HepG2 (cell line): ENCODE measurements at places on chromosomes 7 and 10. TPM values are rescaled to one million over a fixed set of nuclear protein-coding genes. Genes with fewer than 3 reads are reported as not detected.

DNA sequence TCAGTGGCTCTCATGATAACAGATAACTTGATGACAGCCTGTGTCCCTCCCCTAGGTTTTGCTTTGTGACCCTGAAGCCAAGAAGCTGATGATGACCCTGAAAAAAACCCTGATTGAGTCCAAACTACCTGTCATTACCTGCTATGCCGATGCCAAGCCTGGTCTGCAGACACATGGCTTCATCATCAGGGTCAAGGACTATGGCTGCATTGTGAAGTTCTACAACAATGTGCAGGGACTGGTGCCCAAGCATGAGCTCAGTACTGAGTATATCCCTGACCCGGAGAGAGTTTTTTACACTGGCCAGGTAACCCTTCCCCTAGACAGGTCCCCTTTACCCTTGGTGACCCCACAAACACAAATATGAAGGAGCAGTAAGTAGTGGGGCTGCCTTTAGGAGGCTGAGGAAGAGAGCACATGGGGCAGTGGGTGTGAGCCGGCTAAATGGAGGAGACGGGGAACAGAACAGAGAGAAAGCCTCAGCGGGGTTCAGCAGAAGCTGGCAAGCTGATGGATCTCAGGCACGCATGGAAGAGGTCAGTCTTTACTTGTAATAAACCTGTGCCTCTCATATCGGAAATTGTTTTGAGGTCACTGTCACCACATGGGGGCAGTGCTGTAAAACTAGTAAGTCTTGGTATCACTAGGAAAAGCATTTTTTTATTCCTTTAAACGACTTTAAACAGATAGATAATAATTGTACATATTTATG, 20.2 kb downstream of the PDCD11 start:
- DNase-seq: peak; percentile 50
- H3K27me3 ChIP-seq: no peaks in the 10 kb centered on the region
- peaks cover 60% of the 10 kb centered on the region for H3K36me3 ChIP-seq

NEUROG3 gene
- not detected in 2 replicates for total RNA-seq

DNA sequence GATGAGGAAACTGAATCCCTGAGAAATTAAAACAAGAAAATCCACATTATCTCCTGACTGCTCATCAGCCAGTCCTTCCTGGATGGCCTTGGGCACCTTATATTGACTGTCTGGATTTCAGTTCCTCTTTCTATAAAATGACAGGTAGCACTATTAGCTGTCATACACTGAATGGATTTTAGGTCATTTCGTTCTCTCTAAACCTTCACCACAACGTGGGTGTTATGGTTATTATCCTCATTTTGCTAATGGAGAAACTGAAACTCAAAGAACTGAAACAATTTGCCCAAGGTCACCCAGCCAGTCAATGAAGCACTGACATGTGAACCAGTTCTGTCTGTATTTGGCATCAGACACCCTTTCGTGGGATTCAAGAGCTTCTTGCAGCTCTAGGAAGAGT, 193.8 kb downstream of the CYP26A1 start:
- H3K4me3 ChIP-seq: no peak overlapping the region
- no peak overlapping the region for H3K27ac ChIP-seq
- no peaks in the 10 kb centered on the region for H3K27me3 ChIP-seq
- H3K36me3 ChIP-seq: no peaks in the 10 kb centered on the region

GRCh38 chr7:123751821-123752220, 3.0 kb upstream of the WASL start:
- H3K4me1 ChIP-seq: peaks cover 12% of the 10 kb centered on the region
- H3K4me3 ChIP-seq: no peak overlapping the region
- H3K27me3 ChIP-seq: no peaks in the 10 kb centered on the region
- H3K27ac ChIP-seq: no peak overlapping the region
- H3K36me3 ChIP-seq: no peaks in the 10 kb centered on the region

UNCX gene
- total RNA-seq: not detected in 2 replicates

OR6B1 gene
- not detected in 2 replicates for total RNA-seq

DNA sequence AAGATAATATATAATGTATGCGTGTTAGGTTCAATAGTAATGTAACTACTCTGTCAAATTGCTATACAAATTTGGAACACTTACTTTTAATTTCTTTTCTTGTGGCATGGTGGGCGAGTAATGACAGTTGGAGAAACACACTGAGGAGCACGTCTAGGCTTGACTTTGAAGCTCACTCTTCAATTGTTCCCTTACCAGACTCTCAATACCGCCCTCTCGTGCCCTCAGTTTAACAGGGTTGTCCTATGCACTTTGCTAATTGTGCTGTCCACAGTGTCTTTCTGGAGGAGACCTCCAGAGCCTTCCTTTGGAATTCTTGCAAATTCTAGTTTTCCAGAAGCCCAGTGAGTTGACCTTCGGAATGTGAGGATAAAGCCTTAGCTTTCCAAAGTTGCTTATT, 107.2 kb upstream of the RELN start:
- H3K4me1 ChIP-seq: peaks cover 9% of the 10 kb centered on the region; the same call in 1 of the 2 replicates
- no peaks in the 10 kb centered on the region for H3K27me3 ChIP-seq
- peak; percentile 78 for DNase-seq
- H3K27ac ChIP-seq: no peak overlapping the region
- H3K36me3 ChIP-seq: no peaks in the 10 kb centered on the region

TFPI2 gene
- total RNA-seq: 0.22 and 0.24 TPM in 2 replicates

- no peak overlapping the region for H3K27ac ChIP-seq
- no peaks in the 10 kb centered on the region for H3K4me1 ChIP-seq
- H3K4me3 ChIP-seq: no peak overlapping the region
- no peaks in the 10 kb centered on the region for H3K27me3 ChIP-seq
- DNase-seq: no peak
These were observed 1068.1 kb downstream of the NRG3 start for GRCh38 chr10:82943142-82943541.

DNA sequence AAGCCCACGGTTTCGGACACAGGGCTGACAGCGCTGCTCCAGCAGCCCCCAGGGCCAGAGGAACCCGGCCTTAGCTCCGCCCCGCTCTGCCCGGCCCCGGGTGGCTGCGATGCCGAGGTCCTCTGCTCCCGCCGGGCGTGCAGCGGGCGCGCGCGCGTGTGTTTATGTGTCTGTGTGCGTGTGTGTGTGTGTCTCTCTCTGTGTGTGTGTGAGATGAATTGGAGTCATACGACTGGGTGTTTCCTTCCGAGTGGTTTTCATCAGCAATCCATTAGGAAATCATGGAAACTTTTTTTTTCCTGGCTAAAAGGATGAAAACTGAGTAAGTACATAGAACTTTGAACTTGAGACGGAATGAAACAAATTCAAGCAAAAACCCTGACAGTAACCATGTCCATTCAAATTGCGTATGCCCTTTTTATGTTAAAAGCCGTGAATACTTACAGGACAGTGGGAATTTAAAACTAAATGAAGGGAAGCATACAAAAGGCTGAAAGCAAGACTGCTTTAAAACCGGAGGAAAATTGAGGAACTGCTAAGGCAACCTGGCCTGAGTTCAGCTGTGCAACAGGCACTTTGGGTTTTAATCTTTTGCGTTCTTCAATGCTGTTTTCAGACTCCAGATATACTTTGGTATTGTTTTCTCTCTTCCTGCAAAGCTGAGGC, at the start of gene CPED1:
CPED1 (plus strand) TSS at position 121 of the 666 bp plus-strand sequence. CDS start 911 bp downstream, outside the sequence.
- H3K27ac ChIP-seq: no peak within 1 kb of the TSS
- H3K4me3 ChIP-seq: peak within 1 kb of the TSS; percentile 58
- peaks cover 21% of the 10 kb centered on the region for H3K4me1 ChIP-seq
- peak; percentile 20 for DNase-seq

- peaks cover 10% of the 10 kb centered on the region for H3K27me3 ChIP-seq
- H3K4me1 ChIP-seq: peaks cover 20% of the 10 kb centered on the region
- no peak overlapping the region for H3K27ac ChIP-seq
- H3K4me3 ChIP-seq: peak overlapping the region; percentile 42; the same call in 1 of the 2 replicates
- no peaks in the 10 kb centered on the region for H3K36me3 ChIP-seq
- DNase-seq: peak; percentile 35
These were observed 717 bp downstream of the ADCY1 start for GRCh38 chr7:45574669-45575500.

GRCh38 chr10:88184543-88185297, 321.3 kb downstream of the PTEN start:
- no peaks in the 10 kb centered on the region for H3K36me3 ChIP-seq
- no peak for DNase-seq
- no peaks in the 10 kb centered on the region for H3K27me3 ChIP-seq
- no peak overlapping the region for H3K27ac ChIP-seq

- no peak for DNase-seq
- H3K36me3 ChIP-seq: no peaks in the 10 kb centered on the region
- no peak overlapping the region for H3K4me3 ChIP-seq
These were observed 163.3 kb downstream of the CPED1 start for GRCh38 chr7:121151774-121152221.

DNA sequence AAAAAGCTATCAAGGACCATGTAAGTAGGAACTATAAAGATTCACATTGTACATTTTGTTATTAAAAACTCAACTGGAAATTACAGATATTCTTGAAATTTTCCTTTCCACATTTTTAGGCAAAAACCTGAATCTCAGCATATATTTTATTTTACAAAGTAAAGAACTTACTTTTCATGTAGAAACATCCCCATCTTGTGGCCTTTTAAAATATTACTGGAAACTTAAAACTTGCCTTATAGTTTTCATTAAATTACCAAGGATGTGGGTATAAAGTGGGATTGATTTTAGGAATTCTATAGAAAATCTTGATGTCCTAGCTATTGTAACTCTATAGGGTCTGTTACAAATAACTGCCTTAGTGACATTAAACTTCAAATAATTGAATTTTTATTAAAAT, 10.6 kb downstream of the DBF4 start:
- no peak overlapping the region for H3K4me3 ChIP-seq
- 0 out of 2 replicates have a peak, but pooled peaks cover under 1% of the 10 kb centered on the region for H3K4me1 ChIP-seq
- H3K27ac ChIP-seq: no peak overlapping the region

- no peak overlapping the region for H3K4me3 ChIP-seq
- peaks cover 35% of the 10 kb centered on the region for H3K4me1 ChIP-seq
- no peak overlapping the region for H3K27ac ChIP-seq
- no peaks in the 10 kb centered on the region for H3K27me3 ChIP-seq
- no peak for DNase-seq
These were observed 131.9 kb downstream of the LYZL1 start for GRCh38 chr10:29420744-29421143.

GRCh38 chr10:88097092-88097516, 233.7 kb downstream of the PTEN start:
- H3K4me3 ChIP-seq: no peak overlapping the region
- no peak overlapping the region for H3K27ac ChIP-seq
- no peak for DNase-seq
- peaks cover 13% of the 10 kb centered on the region for H3K4me1 ChIP-seq

RHEB gene
- total RNA-seq: 77.6 and 90.9 TPM in 2 replicates

FAM237B gene
- total RNA-seq: not detected in 2 replicates

DNA sequence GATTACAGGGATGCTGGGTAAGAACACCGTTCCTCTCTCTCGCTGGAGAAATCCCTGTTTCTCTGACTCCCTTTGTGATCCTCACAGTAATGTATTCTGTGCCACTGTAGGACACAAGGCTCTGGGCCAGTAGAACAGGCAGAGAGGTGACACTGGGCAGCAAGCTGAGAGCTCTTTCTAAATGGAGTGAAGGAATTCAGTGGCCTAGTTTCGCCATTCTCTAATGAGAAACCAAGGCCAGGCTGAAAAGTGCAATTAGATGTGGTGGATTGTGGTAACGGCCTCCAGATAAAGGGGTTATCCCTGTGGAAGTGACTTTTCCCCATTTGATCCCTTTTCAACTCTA, 12.8 kb downstream of the KCTD7 start:
- H3K4me3 ChIP-seq: no peak overlapping the region
- peaks cover 29% of the 10 kb centered on the region for H3K4me1 ChIP-seq
- H3K27ac ChIP-seq: peak overlapping the region; percentile 56
- peaks cover 16% of the 10 kb centered on the region for H3K36me3 ChIP-seq
- DNase-seq: no peak
- H3K27me3 ChIP-seq: no peaks in the 10 kb centered on the region

GRCh38 chr10:57142925-57143576, 782.0 kb upstream of the ZWINT start:
- H3K27ac ChIP-seq: no peak overlapping the region
- H3K4me1 ChIP-seq: no peaks in the 10 kb centered on the region
- DNase-seq: no peak
- no peaks in the 10 kb centered on the region for H3K27me3 ChIP-seq

AQP1 gene
- total RNA-seq: not detected in 2 replicates

- 0 out of 2 replicates have a peak, but pooled peaks cover 2% of the 10 kb centered on the region for H3K27me3 ChIP-seq
- H3K4me1 ChIP-seq: peaks cover 26% of the 10 kb centered on the region
- no peak for DNase-seq
- no peak overlapping the region for H3K27ac ChIP-seq
These were observed 190.9 kb upstream of the PITRM1 start for GRCh38 chr10:3363311-3364045.

DNA sequence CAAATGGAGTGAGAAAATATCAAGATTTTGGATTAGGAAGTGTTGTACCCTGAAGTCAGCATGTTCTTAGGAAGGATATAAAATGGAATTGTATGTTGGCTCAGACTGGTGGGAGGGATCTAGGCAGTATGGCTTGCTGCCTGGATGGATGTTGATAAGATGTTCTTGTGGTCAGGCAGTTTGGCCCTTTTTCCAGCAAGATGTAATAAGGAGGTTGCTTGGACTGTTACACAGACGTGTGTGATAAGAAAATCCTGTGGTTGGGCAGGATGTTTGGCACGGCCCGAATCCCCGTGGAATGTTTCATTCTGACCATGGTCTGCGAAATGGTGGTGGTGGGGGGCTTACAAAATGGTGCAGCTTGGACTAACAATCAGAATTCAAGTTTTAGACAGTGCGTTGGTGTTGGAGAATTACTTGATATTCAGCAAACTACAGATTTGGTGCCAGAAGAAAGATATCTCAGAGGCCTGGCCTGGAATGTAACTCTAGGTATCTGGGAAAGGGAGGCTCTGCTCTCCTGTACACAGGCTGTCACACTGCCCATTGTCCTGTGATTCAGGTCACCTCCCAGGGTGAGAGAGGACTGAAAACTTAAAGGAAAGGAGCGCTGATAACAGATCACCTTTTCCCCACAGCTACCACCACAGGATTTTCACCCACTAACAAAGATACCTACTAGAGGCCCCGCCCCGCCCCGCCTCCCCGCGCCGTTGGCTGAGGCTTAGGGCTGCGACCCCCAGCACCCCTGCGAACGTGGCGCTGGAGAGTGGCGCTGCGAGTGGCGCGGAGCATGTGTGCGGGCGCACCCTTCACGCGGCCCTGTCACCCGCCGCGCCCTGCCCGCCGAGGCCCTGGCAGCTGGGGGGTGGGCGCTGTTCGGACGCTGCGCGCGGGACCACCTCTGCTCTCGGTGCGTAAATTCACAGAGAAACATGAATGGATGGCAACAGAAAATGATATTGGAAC, 19.3 kb upstream of the ZNF680 start:
- DNase-seq: no peak
- H3K4me1 ChIP-seq: no peaks in the 10 kb centered on the region
- H3K36me3 ChIP-seq: no peaks in the 10 kb centered on the region
- no peak overlapping the region for H3K27ac ChIP-seq

NPSR1 gene
- total RNA-seq: not detected in 2 replicates

- DNase-seq: no peak
- H3K4me1 ChIP-seq: peaks cover 29% of the 10 kb centered on the region
- peak overlapping the region; percentile 2 for H3K27ac ChIP-seq
These were observed 144.5 kb downstream of the RNF216 start for GRCh38 chr7:5636914-5637313.

DNA sequence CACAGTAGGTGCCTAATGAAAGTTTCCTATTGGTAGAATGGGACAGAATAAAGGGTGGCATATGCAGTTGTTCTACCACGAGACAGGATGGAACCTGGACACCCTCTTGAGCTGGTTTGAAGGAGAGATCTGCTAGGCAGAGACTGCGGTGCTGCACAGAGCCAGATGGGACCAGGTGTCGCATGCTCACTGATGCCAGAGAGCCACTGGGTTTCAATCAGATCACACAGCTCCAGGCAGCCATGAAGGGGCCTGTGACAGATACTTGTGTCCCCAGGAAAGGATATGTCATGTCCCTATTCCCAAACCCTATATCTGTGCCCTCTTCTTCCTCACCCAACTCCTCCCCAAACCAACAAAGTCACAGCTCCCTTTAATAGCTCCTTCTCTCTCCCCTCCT, 235.7 kb downstream of the PRPF18 start:
- no peaks in the 10 kb centered on the region for H3K4me1 ChIP-seq
- H3K36me3 ChIP-seq: no peaks in the 10 kb centered on the region
- no peak overlapping the region for H3K27ac ChIP-seq
- no peak overlapping the region for H3K4me3 ChIP-seq
- DNase-seq: no peak
- H3K27me3 ChIP-seq: peaks cover 8% of the 10 kb centered on the region
